ENCODE measurements at places on chromosomes 6 and 20. TPM values are rescaled to one million over a fixed set of nuclear protein-coding genes. Genes with fewer than 3 reads are reported as not detected.

DNA sequence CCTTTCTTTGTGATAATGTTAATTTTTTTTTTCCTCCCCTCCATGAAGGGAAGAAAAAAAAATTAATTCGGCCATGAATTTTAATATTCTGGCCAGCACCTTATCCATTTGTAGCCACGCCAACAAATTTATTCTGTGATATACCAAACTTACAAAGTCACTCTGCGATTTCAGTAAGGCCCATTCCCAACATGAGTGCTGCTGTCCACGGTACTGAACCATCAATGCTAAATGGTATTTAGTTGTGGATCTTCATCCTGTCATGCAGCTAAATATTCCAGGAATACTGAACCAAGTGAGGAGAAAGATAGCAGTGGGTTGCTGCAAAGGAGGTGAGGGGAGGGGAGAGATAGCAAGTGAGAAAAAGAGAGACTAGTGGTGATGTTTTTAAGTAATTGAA lies 19.5 kb upstream of the RSPH4A start:
- H3K27ac ChIP-seq, result no peak overlapping the region
- no peak overlapping the region for H3K4me3 ChIP-seq
- no peaks in the 10 kb centered on the region for H3K4me1 ChIP-seq
- no peaks in the 10 kb centered on the region for H3K27me3 ChIP-seq

- no peak overlapping the region for H3K27ac ChIP-seq
- H3K4me3 ChIP-seq, result no peak overlapping the region
- no peaks in the 10 kb centered on the region for H3K27me3 ChIP-seq
- H3K4me1 ChIP-seq, result no peaks in the 10 kb centered on the region
- DNase-seq, result no peak
- H3K36me3 ChIP-seq, result peaks cover 2% of the 10 kb centered on the region
Observed at GRCh38 chr6:35094183-35094582, 47.0 kb downstream of the TCP11 start.

Gene NOP56
- 262 TPM for total RNA-seq

- no peak for DNase-seq
- no peak overlapping the region for H3K27ac ChIP-seq
- H3K4me3 ChIP-seq, result peak overlapping the region; percentile 67
- H3K36me3 ChIP-seq, result no peaks in the 10 kb centered on the region
- H3K27me3 ChIP-seq, result no peaks in the 10 kb centered on the region
Observed at GRCh38 chr20:32763202-32764004, 1.2 kb downstream of the DNMT3B start.

Gene PTPRA
- total RNA-seq, result 65.4 TPM

- H3K27me3 ChIP-seq, result no peaks in the 10 kb centered on the region
- H3K4me3 ChIP-seq, result no peak overlapping the region
- no peaks in the 10 kb centered on the region for H3K36me3 ChIP-seq
- DNase-seq, result no peak
Observed at GRCh38 chr6:108654465-108655106, 93.9 kb downstream of the FOXO3 start.

- H3K4me3 ChIP-seq, result no peak overlapping the region
- H3K27ac ChIP-seq, result no peak overlapping the region
- H3K36me3 ChIP-seq, result peaks cover 15% of the 10 kb centered on the region
- no peaks in the 10 kb centered on the region for H3K27me3 ChIP-seq
- H3K4me1 ChIP-seq, result no peaks in the 10 kb centered on the region
- no peak for DNase-seq
Observed at GRCh38 chr20:63191400-63191799, 24.5 kb downstream of the YTHDF1 start.

GRCh38 chr20:35994994-35995453 lies 26.6 kb downstream of the CNBD2 start:
- no peak overlapping the region for H3K27ac ChIP-seq
- peak; percentile 76 for DNase-seq
- H3K4me1 ChIP-seq, result peaks cover 7% of the 10 kb centered on the region
- H3K27me3 ChIP-seq, result no peaks in the 10 kb centered on the region
- no peaks in the 10 kb centered on the region for H3K36me3 ChIP-seq

DNA sequence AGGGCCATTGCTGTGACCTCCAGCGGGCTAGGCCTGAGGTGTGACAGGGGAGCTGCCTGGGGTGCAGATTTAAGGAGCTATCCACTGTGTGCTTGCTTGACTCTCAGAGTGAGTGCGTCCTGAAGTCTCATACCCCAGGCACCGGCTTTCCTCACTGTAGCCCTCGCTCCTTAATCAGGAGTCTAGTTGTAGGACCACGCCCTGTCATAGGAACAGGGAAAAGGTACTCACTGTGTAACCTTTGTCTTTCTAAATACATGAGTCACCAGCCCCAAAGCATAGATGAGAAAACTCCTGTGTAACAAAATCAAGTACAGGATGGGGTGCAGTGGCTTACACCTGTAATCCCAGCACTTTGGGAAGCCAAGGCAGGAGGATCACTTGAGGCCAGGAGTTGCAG lies 141.7 kb downstream of the TMEM242 start:
- no peak overlapping the region for H3K27ac ChIP-seq
- H3K4me1 ChIP-seq, result peaks cover 9% of the 10 kb centered on the region
- H3K36me3 ChIP-seq, result peaks cover 47% of the 10 kb centered on the region
- no peaks in the 10 kb centered on the region for H3K27me3 ChIP-seq
- no peak overlapping the region for H3K4me3 ChIP-seq

- DNase-seq, result no peak
- H3K4me3 ChIP-seq, result no peak overlapping the region
- H3K27me3 ChIP-seq, result no peaks in the 10 kb centered on the region
- H3K4me1 ChIP-seq, result no peaks in the 10 kb centered on the region
- no peak overlapping the region for H3K27ac ChIP-seq
- no peaks in the 10 kb centered on the region for H3K36me3 ChIP-seq
Observed at GRCh38 chr6:144989319-144990107, 704.4 kb downstream of the UTRN start.

Gene C2
- 2.3 TPM for total RNA-seq

Data from CD4-positive, alpha-beta T cell (primary cell).